DND-41 (cell line): ENCODE measurements at places on chromosomes 3 and 15.

GRCh38 chr15:29682361-29682760 is 139.9 kb downstream of the TJP1 start:
- no peak for DNase-seq

- DNase-seq, result peak; percentile 17
Measured at GRCh38 chr15:92243227-92243626, 150.5 kb upstream of the ST8SIA2 start.

- no peak for DNase-seq
Measured at GRCh38 chr15:77162872-77163633, 92.1 kb upstream of the TSPAN3 start.

DNA sequence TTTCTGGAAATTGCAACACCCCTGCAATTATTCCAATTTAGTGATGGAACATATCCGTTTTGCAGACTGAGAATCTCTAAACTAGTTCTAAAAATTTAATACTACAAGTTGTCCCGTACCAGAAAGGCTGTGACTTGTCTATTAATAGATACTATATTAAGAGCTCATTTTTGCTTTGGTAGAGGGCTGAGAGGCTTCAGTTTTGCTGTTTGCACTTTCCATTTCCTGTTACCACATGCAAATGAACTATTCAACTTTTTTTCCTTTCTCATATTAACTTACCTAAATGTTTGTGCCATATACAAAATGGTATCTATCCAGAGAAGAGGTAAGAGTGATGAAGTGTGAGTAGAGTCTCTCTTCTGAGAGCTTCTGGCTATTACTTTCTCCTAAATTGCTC is 101.5 kb upstream of the CRBN start:
- no peak for DNase-seq

- no peak for DNase-seq
Measured at GRCh38 chr3:10213156-10213792, 35.0 kb upstream of the TATDN2 start.

DNA sequence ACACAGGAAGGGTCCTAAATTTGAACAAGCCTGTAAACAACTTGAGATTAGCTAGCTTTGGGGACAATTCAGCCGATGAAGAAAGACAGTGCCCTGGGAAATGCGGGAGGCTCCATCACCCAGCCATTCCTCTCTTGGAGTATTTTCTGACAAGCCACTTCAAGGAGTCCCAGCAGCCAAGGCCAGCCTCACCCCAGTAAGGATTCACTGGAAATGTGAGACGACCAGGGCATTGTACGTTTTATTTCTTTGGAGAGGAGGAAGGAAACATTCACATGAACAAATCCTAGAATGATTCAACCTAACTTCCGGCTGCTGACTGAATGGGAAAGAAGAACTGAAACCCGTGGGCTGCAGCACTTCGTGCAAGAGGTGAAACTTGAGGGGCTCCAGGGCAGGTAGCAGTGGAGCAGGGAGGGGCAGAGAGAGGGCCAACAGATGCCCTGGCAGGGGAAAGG is 116.4 kb upstream of the ARHGEF3 start:
- DNase-seq, result no peak

DNA sequence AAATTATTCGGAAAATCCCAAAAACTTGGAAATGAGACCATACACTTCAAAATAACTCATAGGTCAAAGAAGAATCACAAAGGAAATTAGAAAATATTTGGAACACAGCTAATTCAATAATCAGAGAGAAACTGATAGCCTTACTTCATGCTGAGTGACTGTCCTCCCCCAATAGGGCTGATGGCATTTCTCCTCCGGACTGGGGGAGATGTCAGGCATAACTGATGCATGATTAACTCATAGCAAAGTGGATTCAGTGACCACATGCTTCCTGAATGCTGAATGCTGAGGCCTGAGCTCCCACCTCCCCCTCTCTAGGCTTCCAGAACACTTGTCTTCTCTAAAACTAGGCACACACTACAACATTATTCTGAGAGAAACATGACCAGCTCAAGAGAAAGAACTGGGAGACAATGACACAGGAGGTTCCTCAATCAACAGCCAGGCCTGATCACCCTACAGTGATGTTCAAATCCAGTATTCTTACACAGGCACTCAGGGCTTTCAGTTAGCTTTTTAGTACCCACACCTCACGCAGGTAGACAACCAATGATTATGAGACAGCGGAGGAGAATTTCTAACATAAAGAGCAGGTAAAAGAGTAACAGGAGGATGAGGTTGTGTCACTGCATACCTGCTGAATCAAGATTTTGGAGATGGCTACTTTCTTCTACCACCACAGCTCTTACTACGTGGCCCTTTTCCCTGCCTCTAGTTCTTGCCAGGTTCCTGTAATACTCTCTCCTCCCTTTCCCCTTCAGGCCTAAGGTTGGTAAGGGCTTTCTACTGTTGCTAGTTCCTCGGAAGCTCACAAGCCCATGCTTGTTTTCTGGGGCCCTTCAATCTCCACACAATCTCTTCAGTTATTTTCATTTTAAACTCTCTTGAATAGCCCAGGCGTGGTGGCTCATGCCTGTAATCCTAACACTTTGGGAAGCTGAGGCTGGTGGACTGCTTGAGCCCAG is 96.1 kb downstream of the FMN1 start:
- no peak for DNase-seq

GRCh38 chr15:101018450-101018849 is 99.3 kb downstream of the LRRK1 start:
- DNase-seq, result no peak

- no peak for DNase-seq
Measured at GRCh38 chr3:130941793-130942192, 47.9 kb downstream of the ATP2C1 start.

DNA sequence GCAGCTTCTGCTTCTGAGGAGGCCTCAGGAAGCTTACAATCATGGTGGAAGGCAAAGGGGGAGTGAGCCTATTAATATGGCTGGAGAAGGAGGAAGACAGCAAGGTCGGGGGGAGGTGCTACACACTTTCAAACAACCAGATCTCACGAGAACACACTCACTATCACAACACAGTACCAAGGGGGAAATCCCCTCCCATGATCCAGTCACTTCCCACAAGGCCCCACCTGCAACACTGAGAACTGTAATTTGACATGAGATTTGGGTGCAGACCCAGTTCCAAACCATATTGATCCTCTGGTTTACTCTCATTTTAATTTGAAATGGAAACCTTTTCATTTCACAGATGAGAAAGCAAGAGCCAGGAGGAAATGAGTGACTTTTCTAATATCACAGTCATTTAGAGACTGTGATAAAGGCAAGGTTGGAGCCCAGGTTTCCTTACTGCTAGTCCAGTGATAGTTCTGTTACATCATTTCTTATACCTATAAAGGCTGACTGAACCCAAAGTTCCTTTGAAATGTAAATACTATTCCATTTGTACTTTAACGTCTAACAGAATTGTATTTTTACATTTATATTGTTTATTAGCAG is 105.8 kb upstream of the GAP43 start:
- no peak for DNase-seq

DNA sequence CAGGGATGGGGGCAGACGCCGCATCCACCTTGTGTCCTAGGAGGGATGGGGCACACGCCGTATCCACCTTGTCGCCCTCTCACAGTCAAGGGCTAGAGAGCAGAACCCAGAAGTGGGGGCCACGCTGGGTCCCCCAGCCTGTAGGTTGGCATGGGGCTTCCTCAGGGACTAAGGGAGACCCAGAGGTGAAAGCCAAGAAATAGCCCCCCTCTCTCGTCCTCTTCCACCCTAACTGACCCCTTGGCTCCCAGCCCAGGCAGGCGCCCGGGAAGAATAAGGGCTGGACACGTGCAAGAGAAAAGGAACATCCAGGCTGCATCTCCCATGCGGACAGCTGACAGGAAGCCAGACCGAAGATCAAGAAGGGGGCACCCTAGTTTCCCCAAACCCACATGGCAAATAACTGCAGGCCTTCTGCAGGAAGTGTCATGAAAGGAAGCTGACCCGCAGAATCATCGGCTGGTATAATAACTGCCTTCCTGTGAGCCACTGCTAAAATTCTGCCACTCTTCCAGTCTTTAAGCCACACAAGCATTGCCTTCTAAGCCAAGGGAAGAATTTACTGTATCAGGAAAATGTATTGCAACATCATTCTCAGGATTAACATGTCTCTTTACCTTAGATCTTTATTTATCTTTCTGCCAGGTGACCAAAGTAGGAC is 38.5 kb upstream of the TFRC start:
- DNase-seq, result peak; percentile 82

DNA sequence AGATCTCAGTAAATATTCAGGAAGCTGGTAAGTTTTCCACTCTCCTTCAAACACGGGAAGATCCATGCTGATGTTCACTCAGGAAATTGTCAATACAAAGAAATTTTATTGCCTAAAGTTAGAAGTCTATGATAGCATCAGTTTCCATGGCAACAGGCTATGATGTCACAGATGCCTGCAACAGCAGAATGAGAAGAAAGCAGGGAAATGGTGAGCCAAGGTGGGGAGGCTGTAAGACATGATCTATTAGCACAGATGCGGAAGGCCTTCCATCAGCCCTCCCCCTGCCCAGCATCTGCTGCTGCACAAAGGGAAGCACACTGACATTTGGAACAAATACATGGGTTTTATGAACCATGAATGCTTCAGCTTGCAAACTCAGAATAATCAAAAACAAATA is 28.6 kb downstream of the EPHB1 start:
- no peak for DNase-seq

DNA sequence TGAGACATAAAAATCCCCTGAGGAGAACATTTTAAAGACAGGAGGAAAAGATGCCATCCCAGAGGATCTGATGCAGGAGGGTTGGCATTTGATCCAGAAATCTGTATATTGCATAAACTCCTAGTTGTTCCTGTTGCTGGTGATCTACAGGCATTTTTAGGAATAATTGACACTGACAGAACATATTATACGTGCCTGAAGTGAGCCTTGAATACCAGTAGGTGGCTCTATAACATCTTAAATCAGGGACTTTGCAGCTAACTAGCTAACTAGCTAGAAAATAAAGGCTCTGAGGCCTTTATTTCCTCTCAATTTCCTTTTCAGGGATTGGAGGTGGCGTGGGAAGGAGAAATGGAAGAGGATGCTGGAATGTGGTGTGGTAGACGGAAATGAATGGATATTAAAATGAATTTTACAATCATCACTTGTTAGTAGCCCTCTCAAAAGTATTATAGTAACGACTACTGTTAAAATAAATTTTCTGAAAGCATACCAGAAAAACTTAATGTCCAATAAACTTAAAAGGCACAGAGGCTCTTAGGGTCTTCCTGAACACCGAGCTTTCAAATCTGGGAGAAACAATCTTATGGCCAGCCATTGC is 73.8 kb upstream of the ZBED2 start:
- no peak for DNase-seq

- DNase-seq, result no peak
Measured at GRCh38 chr15:82805994-82806406, at the start of gene FSD2. TSS of gene FSD2 (minus strand) at chr15:82806069. CDS start at chr15:82787390, 18,679 bp downstream.

- DNase-seq, result no peak
Measured at GRCh38 chr15:67575039-67575502, 32.6 kb downstream of the MAP2K5 start.

DNA sequence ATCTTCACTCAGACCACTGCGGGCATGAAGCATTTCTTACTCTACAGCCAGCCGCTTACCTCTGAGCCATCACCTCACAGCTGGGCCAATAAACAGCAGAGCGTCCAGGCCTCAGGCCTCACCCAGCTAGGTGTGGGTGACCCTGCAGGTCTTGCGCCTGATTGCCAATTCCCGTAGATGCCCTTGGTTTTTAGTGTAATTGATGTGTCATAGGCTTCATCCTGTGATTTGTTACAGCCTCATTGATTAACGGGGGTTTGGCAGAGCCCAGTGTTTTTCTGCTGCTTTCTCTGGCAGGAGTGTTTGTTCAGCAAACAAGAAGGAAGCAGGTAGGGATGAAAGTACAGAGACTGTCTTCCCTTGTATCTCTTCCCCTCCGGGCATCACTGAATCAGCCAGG is 49.6 kb upstream of the BNIP2 start:
- no peak for DNase-seq

- no peak for DNase-seq
Measured at GRCh38 chr15:71962537-71962936, 152.2 kb downstream of the NR2E3 start.

GRCh38 chr3:150736903-150737832 is 25.8 kb downstream of the SIAH2 start:
- DNase-seq, result no peak

GRCh38 chr15:55360256-55360655 is 41.2 kb downstream of the PIGB start:
- no peak for DNase-seq

GRCh38 chr15:63044645-63045464 is 2.3 kb downstream of the TPM1 start:
- no peak for DNase-seq

DNA sequence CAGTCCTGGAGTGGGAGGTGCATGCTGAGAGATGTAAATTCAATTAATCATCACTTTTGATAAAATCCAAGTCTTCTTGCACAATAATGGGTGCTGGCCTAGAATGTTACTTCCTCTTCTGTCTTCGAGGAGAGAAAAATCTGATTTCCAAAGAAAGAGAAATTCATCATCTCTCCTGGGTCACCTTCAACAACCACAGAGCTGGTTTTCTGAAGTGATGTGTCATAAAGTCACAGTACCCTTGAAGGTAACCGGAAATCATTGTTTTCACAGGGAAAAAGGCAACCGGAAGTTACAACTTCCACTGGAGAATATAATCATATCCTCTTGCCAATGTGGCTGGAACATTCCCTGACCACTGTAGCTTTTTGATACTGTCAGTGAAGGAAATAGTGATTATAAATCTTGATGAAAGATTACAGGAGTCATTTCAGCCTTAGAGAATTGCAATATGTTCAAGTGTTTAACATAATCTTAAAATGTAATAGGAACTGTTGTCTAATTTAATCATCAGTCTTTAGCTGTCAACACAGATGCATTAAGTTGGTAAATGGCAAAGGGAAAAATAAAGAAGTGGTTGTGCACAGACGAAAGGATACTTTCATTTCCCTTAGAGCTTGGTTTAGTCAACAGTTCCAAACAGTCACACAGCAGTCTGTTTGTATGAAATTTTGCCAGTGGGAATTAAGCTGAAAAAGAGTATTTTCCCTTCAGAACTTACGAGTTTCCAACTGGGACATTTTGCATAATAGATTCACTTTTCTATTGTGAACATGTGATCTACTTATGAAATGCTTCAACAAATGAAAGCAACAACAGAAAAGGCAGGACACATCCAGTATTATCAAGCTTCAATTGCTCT is 106.5 kb upstream of the SLC4A7 start:
- no peak for DNase-seq

DNA sequence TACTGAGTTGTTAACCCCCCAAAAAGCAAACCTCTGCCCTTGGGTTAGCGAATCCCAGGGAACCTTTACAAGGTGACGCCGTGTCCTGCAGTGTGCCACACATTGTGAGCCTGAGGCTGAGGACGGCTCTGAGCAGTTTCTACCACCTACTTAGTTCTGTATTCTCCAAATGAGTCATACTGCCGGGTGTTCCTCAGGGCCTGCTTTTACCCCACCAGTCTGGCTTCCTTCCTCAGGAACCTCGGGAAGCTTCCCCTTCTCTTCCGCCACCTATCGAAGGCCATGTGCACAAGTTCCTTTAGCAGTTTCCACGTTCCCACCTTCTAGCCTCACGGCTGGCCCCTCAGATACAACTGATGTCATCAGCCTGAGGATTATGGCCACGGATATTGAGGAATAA is 384.0 kb upstream of the TPM1 start:
- DNase-seq, result no peak
